ENCODE measurements at places on chromosomes 11 and 22. TPM values are rescaled to one million over a fixed set of nuclear protein-coding genes. Genes with fewer than 3 reads are reported as not detected.

- H3K36me3 ChIP-seq, result peaks cover 45% of the 10 kb centered on the region
- H3K4me1 ChIP-seq, result peaks cover 25% of the 10 kb centered on the region
- peak overlapping the region; percentile 26 for H3K27ac ChIP-seq
- H3K4me3 ChIP-seq, result no peak overlapping the region
- DNase-seq, result no peak
Observed at GRCh38 chr22:19495562-19496323, 16.0 kb downstream of the CDC45 start.

Gene HBG1
- total RNA-seq, result not detected

Gene LGR4
- 0.05 TPM for total RNA-seq

Gene PDE2A
- total RNA-seq, result 0.77 TPM

DNA sequence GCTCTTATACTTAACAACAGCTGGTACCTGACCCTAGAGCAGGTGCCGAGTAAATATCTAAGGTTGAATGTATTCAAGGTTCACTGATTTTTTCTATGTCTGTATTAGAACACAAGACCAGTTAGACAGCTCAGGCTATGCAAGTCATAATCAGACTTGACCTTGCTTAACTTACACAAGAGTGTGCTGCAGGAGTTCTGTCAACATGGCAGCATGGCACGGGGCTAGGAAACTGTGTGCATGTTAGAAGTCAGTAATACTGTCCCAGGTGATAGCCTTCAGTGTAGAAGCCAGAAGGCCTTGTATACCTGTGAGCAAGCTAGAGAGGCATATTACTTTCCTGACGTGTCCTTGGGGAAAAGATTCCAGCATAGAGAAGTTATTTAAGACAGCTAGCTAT lies 253.1 kb downstream of the FAT3 start:
- no peak overlapping the region for H3K27ac ChIP-seq
- no peaks in the 10 kb centered on the region for H3K27me3 ChIP-seq
- no peak overlapping the region for H3K4me3 ChIP-seq
- H3K4me1 ChIP-seq, result no peaks in the 10 kb centered on the region
- H3K36me3 ChIP-seq, result no peaks in the 10 kb centered on the region

DNA sequence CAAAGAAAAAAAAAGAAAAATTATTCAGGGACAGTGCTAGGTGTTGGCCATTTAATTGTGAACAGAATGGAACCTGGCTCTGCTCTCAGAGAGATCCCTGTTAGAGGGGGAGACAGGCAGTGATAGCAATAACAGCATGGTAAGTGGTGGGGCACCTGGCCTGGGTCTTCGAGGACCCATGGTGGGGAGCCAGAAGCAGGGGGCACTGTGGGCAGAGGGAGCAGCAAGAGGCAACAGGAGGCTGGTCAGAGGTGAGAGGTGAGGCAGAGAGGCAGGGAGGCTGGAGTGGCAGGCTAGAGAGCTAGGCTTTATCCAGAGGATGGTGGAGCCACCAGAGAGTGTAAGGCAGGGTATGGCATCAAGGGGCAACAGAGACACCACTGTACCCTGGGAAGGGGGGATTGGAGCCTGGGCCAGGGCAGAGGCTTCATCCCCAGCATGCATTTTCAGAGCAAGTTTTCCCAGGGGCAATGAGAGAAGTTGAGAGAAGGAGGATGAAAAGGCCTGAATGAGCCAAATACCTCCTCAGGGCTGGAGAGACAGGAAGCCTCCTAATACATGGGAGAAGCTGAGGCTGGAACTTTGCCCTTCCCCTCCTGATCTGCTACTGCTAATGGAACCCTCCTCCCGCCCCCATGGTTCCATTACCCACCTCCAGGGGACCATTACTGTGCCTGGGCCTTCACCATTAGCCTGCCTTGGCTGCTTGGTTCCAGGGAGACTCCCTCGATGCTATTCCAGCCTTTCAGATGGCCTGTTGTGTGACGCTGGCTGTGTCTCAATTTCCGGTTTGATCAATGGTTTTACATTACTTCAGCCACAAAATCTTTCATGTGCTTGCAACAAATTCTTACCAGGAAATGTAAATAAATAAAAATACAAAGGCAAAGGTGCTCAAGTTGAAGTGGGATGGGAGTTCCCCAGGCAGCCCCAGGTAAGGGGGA lies 2.6 kb upstream of the P2RY2 start:
- no peaks in the 10 kb centered on the region for H3K36me3 ChIP-seq
- peaks cover 29% of the 10 kb centered on the region for H3K27me3 ChIP-seq
- DNase-seq, result no peak
- H3K4me3 ChIP-seq, result no peak overlapping the region
- no peaks in the 10 kb centered on the region for H3K4me1 ChIP-seq
- H3K27ac ChIP-seq, result peak overlapping the region; percentile 43

GRCh38 chr11:33420959-33421566 lies 163.9 kb downstream of the HIPK3 start:
- H3K27ac ChIP-seq, result no peak overlapping the region
- H3K4me1 ChIP-seq, result no peaks in the 10 kb centered on the region
- no peak for DNase-seq
- H3K27me3 ChIP-seq, result peaks cover 41% of the 10 kb centered on the region
- no peaks in the 10 kb centered on the region for H3K36me3 ChIP-seq

Gene GDPD4
- total RNA-seq, result not detected

GRCh38 chr11:131522851-131523250 lies 152.4 kb downstream of the NTM start:
- no peaks in the 10 kb centered on the region for H3K36me3 ChIP-seq
- no peaks in the 10 kb centered on the region for H3K27me3 ChIP-seq
- H3K4me1 ChIP-seq, result no peaks in the 10 kb centered on the region
- H3K27ac ChIP-seq, result no peak overlapping the region
- DNase-seq, result no peak
- H3K4me3 ChIP-seq, result no peak overlapping the region

GRCh38 chr11:97761175-97761574 lies 1259.6 kb upstream of the CNTN5 start:
- no peaks in the 10 kb centered on the region for H3K27me3 ChIP-seq
- H3K4me3 ChIP-seq, result no peak overlapping the region
- no peaks in the 10 kb centered on the region for H3K4me1 ChIP-seq
- no peaks in the 10 kb centered on the region for H3K36me3 ChIP-seq
- no peak overlapping the region for H3K27ac ChIP-seq

- no peaks in the 10 kb centered on the region for H3K36me3 ChIP-seq
- DNase-seq, result no peak
- H3K27ac ChIP-seq, result no peak overlapping the region
- H3K4me1 ChIP-seq, result no peaks in the 10 kb centered on the region
- H3K4me3 ChIP-seq, result no peak overlapping the region
Observed at GRCh38 chr22:49566693-49567092, 261.0 kb downstream of the BRD1 start.

Gene VEGFB
- total RNA-seq, result 65.4 TPM

DNA sequence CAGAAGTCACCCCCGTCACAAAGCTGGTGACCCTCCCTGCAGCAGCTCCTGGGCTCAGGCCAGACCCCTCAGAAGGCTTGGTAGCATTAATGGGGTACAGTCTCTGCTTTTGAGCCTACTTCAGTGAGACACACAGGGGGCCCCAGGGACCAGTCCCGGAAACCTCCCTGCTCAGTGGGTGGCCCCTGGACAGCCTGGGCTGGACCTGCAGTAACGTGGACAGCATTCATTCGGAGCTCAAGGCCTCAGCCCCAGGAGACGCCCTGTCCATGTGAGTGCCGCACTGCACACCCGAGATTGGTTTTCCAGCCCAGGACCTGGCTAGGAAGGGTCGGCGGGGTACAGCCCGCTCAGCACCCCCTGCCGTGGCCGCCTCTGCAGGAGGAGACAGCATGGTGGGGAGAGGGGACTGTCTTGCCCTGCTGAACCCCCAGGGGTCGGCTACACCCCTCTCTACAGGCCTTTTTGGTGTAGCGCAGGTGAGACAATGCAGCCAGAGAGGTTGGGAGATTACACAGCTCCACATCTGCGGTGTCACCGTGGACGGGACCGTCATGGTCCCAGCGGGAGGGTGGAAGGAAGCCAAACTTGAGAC lies 83.4 kb downstream of the FBLN1 start:
- H3K36me3 ChIP-seq, result no peaks in the 10 kb centered on the region
- no peak overlapping the region for H3K27ac ChIP-seq
- peaks cover 6% of the 10 kb centered on the region for H3K4me1 ChIP-seq

DNA sequence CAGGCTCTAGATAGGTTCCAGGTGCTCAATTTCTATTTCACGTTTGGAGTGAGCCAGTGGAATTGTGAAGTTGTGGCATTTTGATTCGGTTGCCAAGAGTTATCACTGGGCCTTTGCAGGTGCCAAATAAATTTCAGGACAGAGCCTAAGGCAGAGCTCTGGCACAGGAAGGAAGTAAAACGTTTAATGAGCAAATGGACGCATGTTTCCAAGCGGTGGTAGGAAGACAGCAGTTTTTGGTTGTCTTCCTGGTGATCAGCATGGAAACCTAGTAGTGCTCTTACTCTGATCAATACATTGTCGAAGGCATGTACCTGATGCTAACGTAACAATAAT lies 452 bp downstream of the BIRC3 start:
- peak overlapping the region; percentile 98 for H3K4me3 ChIP-seq
- peaks cover 29% of the 10 kb centered on the region for H3K36me3 ChIP-seq
- DNase-seq, result no peak
- H3K27ac ChIP-seq, result peak overlapping the region; percentile 97

Gene INPP5J
- 0.37 TPM for total RNA-seq

DNA sequence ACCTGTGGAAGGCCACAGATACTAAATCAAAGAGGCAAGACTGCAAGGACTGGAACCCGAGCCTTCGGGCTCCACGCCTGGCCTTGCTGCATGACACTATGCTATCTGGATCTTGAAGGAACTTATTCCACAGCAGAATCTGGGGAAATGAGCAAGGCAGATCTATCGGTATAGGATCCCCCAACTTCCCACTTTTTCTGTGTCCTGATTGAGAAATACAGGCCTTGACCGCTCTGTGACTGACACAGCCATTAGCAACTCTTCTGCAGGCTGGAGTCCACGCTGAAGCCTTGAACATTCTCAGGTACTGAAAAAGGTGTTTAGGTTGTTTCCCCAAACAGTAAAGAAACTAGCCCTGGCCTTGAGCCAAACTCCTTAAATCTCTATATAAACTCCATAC lies 241.2 kb upstream of the NARS2 start:
- H3K36me3 ChIP-seq, result no peaks in the 10 kb centered on the region
- no peak for DNase-seq
- no peaks in the 10 kb centered on the region for H3K4me1 ChIP-seq
- no peak overlapping the region for H3K4me3 ChIP-seq

- H3K27me3 ChIP-seq, result no peaks in the 10 kb centered on the region
- peak overlapping the region; percentile 88 for H3K4me3 ChIP-seq
- peaks cover 78% of the 10 kb centered on the region for H3K4me1 ChIP-seq
- peak; percentile 74 for DNase-seq
- H3K36me3 ChIP-seq, result peaks cover 33% of the 10 kb centered on the region
Observed at GRCh38 chr11:59144579-59145345, 2.1 kb downstream of the FAM111A start.

DNA sequence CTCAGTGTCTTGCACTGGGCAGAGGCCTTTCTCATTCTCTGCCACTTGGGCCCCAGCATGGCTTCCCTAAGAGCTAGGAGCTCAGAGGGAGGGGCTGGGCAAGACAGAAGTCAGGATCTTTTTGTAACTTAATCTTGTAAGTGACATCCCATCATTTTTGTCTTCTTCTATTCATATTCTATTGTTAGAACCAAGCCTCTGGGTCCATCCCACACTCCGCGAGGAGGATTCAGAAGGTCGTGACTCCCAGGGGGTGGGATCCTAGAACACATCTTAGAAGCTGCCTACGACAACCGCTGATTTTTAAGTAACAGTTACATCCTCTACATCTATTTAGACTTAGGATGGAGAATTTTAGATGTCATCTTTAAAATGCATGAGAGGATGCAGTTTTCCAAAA lies 1.5 kb upstream of the IL17RA start:
- H3K27me3 ChIP-seq, result no peaks in the 10 kb centered on the region
- peaks cover 44% of the 10 kb centered on the region for H3K4me1 ChIP-seq
- DNase-seq, result no peak
- H3K4me3 ChIP-seq, result peak overlapping the region; percentile 88

- H3K36me3 ChIP-seq, result no peaks in the 10 kb centered on the region
- H3K27ac ChIP-seq, result no peak overlapping the region
- H3K4me1 ChIP-seq, result no peaks in the 10 kb centered on the region
- H3K4me3 ChIP-seq, result no peak overlapping the region
Observed at GRCh38 chr22:28012832-28013460, 93.9 kb upstream of the PITPNB start.

DNA sequence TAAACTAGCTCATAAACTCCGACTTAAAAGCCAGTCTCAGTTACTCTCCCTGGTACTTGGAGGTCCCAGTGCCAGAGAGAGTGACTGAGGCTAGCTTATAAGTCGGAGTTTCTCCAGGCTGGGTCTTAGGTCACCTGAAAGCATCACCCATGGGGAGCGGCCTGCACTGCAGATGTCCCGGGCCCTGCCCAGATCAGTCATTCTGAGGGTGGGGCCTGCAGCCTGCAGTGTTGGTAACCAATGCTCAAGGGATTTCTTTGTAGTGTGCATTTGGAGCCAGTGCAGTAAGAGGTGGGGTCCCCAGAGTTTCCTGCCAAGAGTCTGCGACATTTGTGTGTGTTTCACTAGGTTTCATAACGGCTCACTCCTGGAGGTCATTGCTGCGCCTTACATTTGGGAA lies 14.8 kb downstream of the TAB1 start:
- H3K4me3 ChIP-seq, result no peak overlapping the region
- H3K27me3 ChIP-seq, result no peaks in the 10 kb centered on the region
- DNase-seq, result no peak
- H3K36me3 ChIP-seq, result peaks cover 19% of the 10 kb centered on the region
- no peak overlapping the region for H3K27ac ChIP-seq

DNA sequence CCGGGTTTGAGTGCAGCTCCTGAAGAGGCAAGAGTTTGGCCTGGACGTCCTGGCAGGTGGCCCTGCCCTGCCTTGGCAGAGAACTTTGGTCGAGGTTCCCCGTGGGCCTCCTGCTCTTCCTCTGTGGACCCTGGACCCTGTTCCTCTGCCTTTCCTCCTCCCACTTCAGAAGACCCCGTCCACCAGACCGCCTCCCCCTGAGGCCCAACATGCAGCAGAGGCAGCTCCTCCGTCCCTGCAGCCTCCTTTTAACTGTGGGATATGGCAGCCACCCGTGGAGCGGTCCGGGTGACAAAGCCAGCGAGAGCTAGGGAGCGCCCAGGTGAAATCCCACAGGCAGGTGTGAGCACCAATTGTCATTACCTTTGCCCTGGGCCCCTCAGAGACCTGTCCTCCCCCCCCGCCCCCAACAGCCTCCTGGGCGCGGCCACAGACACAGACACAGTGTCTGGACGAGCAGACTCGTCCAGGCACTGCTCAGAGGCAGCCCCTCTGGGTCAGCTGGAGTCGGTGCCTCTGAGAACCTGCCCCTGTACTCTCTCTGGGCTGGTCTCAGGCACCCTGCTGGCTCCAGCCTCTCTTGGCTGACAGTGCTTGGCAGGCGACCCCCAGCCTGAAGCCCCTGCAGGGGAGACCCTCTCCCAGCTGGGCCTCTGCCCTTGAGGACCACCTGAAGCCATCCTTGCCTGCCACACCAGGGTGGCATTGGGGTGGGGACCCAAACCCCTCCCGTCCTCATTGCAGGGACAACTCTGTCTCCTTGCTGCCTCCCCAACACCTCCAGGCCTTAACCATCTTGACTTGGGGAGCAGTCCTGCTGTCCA lies 4.1 kb upstream of the PTDSS2 start:
- H3K4me1 ChIP-seq, result peaks cover 21% of the 10 kb centered on the region
- no peak for DNase-seq
- no peak overlapping the region for H3K27ac ChIP-seq
- H3K36me3 ChIP-seq, result peaks cover 2% of the 10 kb centered on the region
- H3K4me3 ChIP-seq, result no peak overlapping the region

- no peak overlapping the region for H3K27ac ChIP-seq
- H3K4me1 ChIP-seq, result peaks cover 8% of the 10 kb centered on the region
- H3K27me3 ChIP-seq, result no peaks in the 10 kb centered on the region
- no peak overlapping the region for H3K4me3 ChIP-seq
- DNase-seq, result no peak
Observed at GRCh38 chr11:47060807-47061206, 115.9 kb downstream of the ARFGAP2 start.

- no peak overlapping the region for H3K27ac ChIP-seq
- H3K36me3 ChIP-seq, result peaks cover 2% of the 10 kb centered on the region
- DNase-seq, result no peak
- peaks cover 5% of the 10 kb centered on the region for H3K4me1 ChIP-seq
Observed at GRCh38 chr22:45420539-45420938, 7.0 kb downstream of the RIBC2 start.

Measured in activated T-cell treated with anti-CD3 and anti-CD28 coated beads, Interleukin-2, amount 50 U/mL, for 72 hours (primary cell).